MCF 10A (cell line): ENCODE measurements at places on chromosomes 4 and X. TPM values are rescaled to one million over a fixed set of nuclear protein-coding genes. Genes with fewer than 3 reads are reported as not detected.

The COL4A5 gene
- total RNA-seq: 122 and 138 TPM in 2 replicates

The TLR10 gene
- not detected in 2 replicates for total RNA-seq

The MAGEB2 gene
- not detected in 2 replicates for total RNA-seq

The ATP1B4 gene
- total RNA-seq: not detected in 2 replicates

The CXXC4 gene
- total RNA-seq: not detected in 2 replicates
